ENCODE measurements at places on chromosomes 5 and 9.

DNA sequence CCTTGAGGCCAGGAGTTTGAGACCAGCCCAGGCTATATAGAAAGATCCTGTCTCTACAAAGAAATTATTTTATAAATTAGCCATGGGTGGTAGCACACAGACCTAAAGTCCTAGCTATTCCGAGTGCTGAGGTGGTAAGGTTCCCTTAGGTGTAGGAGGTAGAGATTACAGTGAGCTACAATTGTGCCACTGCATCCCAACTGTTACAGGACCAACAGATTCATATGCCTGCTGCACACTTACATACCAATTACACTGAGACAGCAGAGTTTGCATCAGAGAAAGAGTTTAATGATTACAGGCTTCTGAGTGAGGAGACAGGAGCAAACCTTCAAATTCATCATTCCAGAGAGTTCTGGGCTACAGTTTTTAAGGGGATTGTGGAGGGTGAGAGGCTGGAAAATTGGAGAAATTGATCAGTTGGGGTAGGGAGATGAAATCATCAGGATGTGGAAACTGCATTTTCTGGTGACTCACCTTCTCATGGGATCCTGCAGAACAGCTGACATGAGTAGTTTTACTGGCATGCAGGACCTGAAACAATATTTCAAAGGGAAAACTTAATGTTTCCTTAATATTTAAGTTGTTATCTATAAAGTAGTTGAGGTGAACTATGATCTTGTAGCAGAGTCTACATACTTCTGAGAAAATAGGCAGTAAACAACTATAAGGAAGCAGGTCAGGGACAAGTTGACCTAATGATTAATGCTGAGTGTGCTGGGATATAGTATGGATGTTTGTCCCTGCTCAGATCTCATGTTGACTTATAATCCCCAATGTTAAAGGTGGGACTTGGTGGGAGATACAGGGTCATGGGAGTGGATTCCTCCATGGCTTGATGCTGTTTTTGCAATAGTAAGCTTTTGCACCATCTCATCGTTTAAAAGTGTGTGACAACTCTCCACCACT is 54.7 kb downstream of the ANXA2R start:
- no peak for DNase-seq

DNA sequence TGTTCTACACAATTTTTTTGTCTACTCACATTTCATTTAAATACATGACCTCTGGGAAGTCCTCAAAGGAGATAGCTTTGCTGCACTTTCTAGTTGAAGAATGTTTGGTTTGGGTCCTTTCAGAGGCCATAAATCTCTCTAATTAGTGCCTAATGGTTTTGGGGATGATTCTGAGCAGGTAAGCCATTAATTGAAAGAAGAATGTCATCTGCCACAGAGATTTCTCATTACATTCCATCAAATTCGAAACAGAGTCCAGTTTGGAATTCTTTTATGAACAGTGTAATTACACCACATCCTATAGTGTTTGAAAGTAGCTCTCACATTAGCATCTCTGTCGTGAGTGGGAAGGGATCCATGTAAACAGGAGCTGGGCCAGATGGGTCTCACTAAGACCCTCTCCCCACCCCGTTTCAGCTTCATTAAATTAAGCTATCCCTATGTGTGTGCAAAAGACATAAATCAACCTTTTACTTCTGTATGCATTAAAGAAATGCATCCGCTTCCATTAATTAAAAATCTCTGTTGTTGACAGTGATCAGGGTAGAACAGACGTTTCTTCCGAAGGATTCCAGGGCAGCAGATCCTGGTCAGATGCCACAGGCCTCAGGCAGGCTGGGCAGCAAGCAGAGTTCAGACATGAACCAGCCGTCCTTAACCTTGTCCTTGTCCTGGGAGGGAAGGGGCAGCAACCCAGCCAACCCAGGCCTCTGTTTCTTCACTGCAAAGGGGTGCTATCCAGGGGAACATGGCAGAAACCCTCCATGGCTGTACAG is 99.8 kb upstream of the MAP1B start:
- no peak for DNase-seq

DNA sequence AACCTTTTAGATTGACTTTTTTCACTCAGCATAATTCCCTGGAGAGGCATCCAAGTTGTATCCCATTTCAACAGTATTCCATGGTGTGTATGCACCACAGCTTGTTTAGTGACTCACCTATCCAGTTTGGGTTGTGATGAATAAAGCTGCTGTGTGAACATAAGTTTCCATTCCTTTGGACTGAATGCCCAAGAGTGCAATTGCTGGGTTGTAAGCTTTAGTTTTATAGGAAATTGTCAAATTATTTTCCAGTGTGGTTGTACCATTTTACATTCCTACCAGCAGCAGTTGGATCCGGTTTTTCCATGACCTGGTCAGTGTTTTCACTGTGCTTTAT is 60.9 kb upstream of the TMED7 start:
- no peak for DNase-seq

DNA sequence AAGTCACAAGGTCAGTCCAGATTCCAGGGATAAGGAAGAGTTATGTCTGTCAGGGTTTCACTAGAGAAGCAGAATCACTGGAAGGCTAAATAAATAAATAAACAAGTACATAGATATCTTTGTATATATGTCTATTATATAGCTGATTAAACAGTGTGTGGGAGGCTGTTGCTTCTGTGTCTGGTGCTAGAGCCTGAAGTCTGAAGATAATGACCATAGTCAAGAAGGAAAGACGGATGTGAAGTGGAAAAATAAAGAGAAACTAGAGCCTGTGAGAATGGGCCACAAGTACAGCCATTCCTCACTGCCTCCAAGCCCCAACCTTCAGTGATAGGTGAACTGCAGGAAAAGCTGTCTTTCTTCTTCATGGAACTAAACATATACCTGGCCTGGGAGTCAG is 4.1 kb upstream of the TMED7 start:
- no peak for DNase-seq

- DNase-seq: peak; percentile 80
Observed at GRCh38 chr9:107228496-107229039, 54.5 kb upstream of the RAD23B start.

DNA sequence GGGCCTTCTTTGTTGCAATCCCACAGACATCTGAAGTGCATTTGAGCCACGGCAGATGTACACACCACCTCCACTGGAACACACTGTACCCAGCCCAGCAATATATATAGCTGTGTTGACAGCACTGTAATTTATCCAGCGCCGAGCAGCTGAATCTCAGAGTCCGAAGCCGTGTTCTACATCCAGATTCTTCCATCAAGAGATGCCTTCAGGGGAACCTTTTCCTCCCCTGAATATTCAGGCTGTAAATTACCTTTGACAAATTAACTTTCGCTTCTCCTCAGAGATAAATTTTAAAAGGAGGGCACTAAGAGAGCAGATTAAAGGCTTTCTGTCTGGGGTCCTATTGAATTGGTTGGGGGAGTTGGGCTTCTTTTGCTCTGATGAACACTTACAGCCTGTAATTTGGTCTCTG is 76.4 kb downstream of the ROR2 start:
- no peak for DNase-seq

DNA sequence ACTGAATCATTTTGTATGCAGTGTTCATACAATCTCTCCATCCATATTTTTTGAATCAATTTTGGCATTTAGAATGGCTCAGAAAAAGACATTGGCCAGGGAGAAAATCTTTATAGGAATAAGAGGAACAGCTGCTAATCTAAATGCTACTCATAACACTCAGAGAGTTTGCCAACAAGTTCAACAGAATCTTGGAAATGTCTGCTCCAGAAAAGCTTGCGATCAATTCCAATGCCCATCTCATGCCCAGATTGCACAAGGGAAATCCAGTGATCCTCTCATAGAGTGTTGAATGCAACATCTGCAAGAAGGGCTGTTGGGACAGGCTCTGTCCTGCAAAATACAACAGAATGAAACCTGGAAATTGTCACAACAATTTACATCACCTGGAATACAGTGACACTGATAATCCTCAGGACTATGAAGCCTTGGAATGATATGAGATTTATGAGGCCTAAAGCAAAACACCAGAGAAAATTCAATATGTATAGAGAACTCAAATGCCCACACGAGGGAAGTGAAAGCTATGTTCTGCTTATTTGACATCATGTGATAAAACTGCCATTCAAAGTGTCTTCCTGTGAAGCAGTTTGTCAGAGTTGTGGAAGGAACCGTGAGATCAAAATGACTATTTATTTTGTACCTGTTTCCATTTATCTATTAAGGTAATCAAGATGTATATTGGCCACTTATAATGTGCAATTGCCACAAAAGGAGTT is 190.1 kb downstream of the PARP8 start:
- no peak for DNase-seq

GRCh38 chr9:94819161-94819687 is 92.7 kb downstream of the AOPEP start:
- no peak for DNase-seq

GRCh38 chr9:86753836-86754235 is 193.5 kb downstream of the GAS1 start:
- no peak for DNase-seq

DNA sequence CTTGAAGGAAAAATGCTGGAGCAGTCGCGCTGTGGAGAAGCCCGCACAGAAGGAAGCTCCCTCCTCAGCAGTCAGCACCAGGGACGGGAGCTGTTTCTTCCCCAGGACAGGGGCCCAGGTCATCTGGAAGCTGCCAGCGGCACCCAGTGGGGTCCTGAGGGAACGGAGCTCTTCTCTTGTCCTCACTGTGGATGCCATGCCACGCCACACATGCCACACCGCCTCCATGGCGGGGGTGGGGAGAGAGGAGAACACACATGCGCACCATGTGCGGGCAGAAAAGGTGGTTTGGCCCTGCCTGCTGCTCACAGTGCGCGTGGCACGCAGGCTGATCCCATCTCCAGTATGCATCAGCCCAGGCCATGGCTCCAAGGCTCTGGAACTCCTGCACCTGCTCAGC is 41.7 kb upstream of the ZNF354B start:
- DNase-seq: no peak

DNA sequence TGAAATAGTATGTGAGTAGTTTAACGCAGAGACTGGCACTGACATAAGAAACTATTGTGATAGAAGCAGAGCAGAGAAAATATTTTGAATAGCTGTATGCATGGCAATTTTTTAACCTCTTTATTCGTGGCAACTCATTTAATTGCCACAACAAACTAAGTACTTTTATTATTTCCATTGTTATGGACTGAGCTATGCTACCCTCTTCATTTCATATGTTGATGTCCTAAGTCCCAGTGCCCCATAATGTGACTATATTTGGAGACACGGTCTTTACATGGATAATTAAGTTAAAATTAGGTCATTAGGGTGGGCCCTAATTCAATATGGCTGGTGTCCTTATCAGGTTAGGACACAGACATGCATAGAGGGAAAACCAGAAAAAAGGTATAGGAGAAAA is 86.1 kb upstream of the PRSS3 start:
- no peak for DNase-seq

GRCh38 chr9:13941714-13942113 is 372.2 kb downstream of the NFIB start:
- no peak for DNase-seq

- DNase-seq: no peak
Observed at GRCh38 chr9:137083394-137084004, 3.3 kb upstream of the MAN1B1 start.

GRCh38 chr5:82717738-82718137 is 359.5 kb downstream of the TMEM167A start:
- no peak for DNase-seq

DNA sequence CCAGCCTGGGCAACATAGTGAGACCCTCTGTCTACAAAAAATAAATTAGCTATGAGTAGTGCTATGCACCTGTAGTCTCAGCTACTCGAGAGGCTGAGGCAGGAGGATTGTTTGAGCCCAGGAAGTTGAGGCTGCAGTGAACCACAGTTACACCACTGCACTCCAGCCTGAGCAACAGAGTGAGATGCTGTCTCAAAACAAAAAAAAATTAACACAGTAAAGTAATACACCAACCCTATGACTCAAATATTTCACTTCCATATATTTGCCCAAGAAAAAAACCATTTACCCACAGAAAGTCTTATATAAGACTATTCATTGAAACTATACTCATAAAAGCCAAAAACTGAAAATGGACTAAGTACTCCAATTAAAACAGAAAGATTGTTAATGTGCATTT is 16.2 kb downstream of the SMIM23 start:
- no peak for DNase-seq

DNA sequence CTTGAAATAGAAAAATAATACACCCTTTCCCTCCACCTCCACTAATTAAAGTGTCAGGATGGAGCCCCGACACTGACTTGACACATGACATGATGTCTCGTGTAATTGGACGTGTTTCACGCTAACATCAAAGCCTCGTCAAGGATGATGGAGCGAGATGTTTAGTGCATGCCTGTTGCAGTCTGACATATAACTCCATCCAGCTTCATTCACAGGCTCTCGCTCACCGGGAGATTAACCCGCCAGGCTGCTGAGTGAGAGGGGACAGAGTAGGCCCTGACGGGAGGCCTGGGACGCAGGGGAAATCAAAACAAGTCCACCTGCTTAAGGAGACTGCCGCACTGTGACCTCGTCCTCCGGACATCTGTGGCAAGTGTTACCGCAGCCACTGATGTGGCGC is 263.5 kb downstream of the SLIT3 start:
- DNase-seq: no peak

Measured in NCI-H1105 (cell line).